ENCODE measurements at places on chromosomes 7 and 10. TPM values are rescaled to one million over a fixed set of nuclear protein-coding genes. Genes with fewer than 3 reads are reported as not detected.

The COL13A1 gene
- total RNA-seq, result 19.5 TPM

The NRG3 gene
- total RNA-seq, result not detected

The HOXA5 gene
- 22.6 TPM for total RNA-seq

The HTR5A gene
- not detected for total RNA-seq

The LLCFC1 gene
- total RNA-seq, result not detected

The UBTD1 gene
- total RNA-seq, result 8.2 TPM

The ENKUR gene
- 0.33 TPM for total RNA-seq
